ENCODE measurements at places on chromosomes 4 and X. TPM values are rescaled to one million over a fixed set of nuclear protein-coding genes. Genes with fewer than 3 reads are reported as not detected.

GRCh38 chr4:54945838-54946237 is 179.6 kb downstream of the KDR start:
- no peaks in the 10 kb centered on the region for H3K27me3 ChIP-seq
- peaks cover 5% of the 10 kb centered on the region for H3K4me1 ChIP-seq
- DNase-seq, result no peak
- no peak overlapping the region for H3K27ac ChIP-seq
- H3K36me3 ChIP-seq, result no peaks in the 10 kb centered on the region

The SHISA3 gene
- total RNA-seq, result 3.3 TPM

- H3K4me3 ChIP-seq, result no peak overlapping the region
- no peaks in the 10 kb centered on the region for H3K27me3 ChIP-seq
- peaks cover 3% of the 10 kb centered on the region for H3K36me3 ChIP-seq
- no peaks in the 10 kb centered on the region for H3K4me1 ChIP-seq
- no peak for DNase-seq
Observed at GRCh38 chr4:94370533-94371254, 28.1 kb upstream of the HPGDS start.

The RHOXF2B gene
- not detected for total RNA-seq

- H3K4me3 ChIP-seq, result no peak overlapping the region
- no peaks in the 10 kb centered on the region for H3K4me1 ChIP-seq
- H3K27ac ChIP-seq, result no peak overlapping the region
- H3K27me3 ChIP-seq, result no peaks in the 10 kb centered on the region
- no peak for DNase-seq
- no peaks in the 10 kb centered on the region for H3K36me3 ChIP-seq
Observed at GRCh38 chr4:102449751-102450352, 51.3 kb upstream of the NFKB1 start.

GRCh38 chrX:151754047-151754429 is 19.5 kb downstream of the CNGA2 start:
- peaks cover 24% of the 10 kb centered on the region for H3K4me1 ChIP-seq
- H3K36me3 ChIP-seq, result no peaks in the 10 kb centered on the region
- no peak overlapping the region for H3K4me3 ChIP-seq
- no peak for DNase-seq

The BRS3 gene
- not detected for total RNA-seq

The WDR17 gene
- 2.7 TPM for total RNA-seq

DNA sequence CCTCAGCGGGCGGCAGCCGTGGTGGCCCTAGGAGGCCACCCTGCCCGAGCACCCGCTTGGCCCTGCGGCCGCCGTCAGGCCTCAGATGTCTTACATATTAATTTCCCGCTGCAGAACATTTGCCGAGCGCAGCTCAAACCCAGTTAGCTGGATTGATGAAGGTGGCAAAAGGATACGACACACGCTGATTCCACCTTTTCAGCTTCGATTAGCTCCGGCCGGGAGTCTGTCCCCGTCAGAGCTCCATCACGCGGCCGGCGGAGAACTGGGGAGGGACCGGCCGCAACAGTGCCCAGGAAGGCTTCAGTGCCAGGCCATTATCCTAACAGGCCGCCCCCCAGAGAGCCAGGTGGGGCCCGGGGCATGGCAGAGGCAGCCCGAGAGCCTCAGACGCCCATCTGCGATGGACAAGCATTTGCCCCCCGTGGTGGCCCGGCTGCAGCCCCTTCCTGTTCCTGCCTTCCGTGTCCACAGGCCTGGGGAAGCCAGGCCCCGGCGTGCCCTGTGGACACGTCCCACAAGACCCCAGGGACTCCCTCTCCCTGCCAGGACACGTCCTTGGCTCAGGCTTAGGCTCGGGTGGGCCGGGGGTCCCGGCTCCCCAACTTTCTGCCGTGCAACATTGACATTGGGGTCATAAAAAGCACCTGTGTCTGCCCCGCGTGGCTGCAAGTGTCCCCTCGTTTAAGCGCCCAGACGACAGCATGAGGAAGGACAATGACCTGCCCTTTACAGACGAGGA is 133.8 kb upstream of the NKX1-1 start:
- peaks cover 5% of the 10 kb centered on the region for H3K27me3 ChIP-seq
- DNase-seq, result no peak
- no peak overlapping the region for H3K4me3 ChIP-seq
- H3K4me1 ChIP-seq, result no peaks in the 10 kb centered on the region

- peak overlapping the region; percentile 91 for H3K27ac ChIP-seq
- no peaks in the 10 kb centered on the region for H3K36me3 ChIP-seq
- H3K4me1 ChIP-seq, result peaks cover 23% of the 10 kb centered on the region
- peak overlapping the region; percentile 77 for H3K4me3 ChIP-seq
Observed at GRCh38 chr4:7103031-7103606, 35.3 kb upstream of the GRPEL1 start.

- H3K4me1 ChIP-seq, result peaks cover 20% of the 10 kb centered on the region
- peaks cover 29% of the 10 kb centered on the region for H3K36me3 ChIP-seq
- DNase-seq, result no peak
- no peaks in the 10 kb centered on the region for H3K27me3 ChIP-seq
Observed at GRCh38 chr4:151489462-151490203, 80.7 kb downstream of the FHIP1A start.

GRCh38 chr4:7140692-7141069 is 51.7 kb upstream of the SORCS2 start:
- H3K27me3 ChIP-seq, result peaks cover 4% of the 10 kb centered on the region
- no peak for DNase-seq
- H3K27ac ChIP-seq, result no peak overlapping the region
- H3K4me3 ChIP-seq, result no peak overlapping the region
- H3K36me3 ChIP-seq, result no peaks in the 10 kb centered on the region

The TEX11 gene
- total RNA-seq, result not detected

GRCh38 chrX:45709381-45709780 is 508.7 kb upstream of the DIPK2B start:
- no peak overlapping the region for H3K4me3 ChIP-seq
- peaks cover 4% of the 10 kb centered on the region for H3K4me1 ChIP-seq
- H3K36me3 ChIP-seq, result no peaks in the 10 kb centered on the region
- DNase-seq, result no peak
- H3K27me3 ChIP-seq, result no peaks in the 10 kb centered on the region
- no peak overlapping the region for H3K27ac ChIP-seq

DNA sequence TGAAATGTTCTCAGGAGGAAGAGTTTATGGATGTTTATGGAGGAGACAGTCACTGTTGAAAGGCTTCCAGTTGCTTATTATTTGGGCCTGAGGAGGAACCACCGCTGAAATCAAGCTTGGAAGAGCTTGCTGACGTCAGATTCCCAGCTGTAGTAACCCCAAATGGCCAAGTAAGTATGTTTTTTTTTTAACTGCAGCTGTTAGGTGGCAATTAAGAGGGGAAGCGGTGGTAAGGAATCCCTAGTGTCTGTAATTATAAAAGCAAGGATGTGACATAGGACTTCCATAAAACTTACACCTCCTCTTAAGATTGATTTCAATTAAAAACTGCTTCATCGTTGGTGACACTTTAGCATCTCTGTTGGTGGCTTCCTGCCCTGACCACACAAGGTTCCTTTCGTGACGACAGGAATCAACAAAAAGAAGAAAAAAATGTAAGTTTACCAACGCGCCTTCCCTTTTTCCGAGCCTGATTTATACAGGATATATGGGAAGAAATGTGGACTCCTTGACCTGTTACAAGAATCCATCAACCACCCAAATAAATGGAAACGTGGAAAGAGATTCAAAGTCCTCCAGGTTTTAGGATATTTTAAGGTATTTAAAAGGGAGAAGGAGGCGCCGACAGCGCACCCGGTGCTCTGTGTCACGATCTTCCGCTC is 884 bp downstream of the RELL1 start:
- peaks cover 20% of the 10 kb centered on the region for H3K27me3 ChIP-seq
- H3K4me1 ChIP-seq, result peaks cover 14% of the 10 kb centered on the region
- peak overlapping the region; percentile 50 for H3K27ac ChIP-seq
- peak overlapping the region; percentile 73 for H3K4me3 ChIP-seq
- no peaks in the 10 kb centered on the region for H3K36me3 ChIP-seq

DNA sequence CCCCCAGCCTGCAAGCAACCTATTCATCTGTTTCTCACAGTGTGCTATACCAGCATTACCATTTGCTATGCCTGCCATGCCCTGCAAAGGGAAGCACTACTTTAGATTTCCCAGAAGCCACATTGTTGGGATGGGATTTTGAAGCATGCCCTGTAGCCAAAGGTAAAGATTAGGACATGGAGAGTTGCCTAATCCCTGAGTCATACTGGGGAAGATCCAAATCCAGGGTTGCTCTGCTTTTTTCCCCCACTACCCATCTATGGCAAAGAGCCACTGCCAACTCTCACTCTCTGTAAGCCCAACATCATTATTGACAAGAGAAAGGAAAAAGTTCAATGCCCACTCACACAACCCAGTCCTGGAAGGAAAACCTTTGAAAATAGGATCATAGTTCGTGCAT is 36.7 kb upstream of the TMEM164 start:
- no peak overlapping the region for H3K4me3 ChIP-seq
- H3K27ac ChIP-seq, result no peak overlapping the region
- no peaks in the 10 kb centered on the region for H3K4me1 ChIP-seq

- no peaks in the 10 kb centered on the region for H3K4me1 ChIP-seq
- H3K27ac ChIP-seq, result no peak overlapping the region
- H3K27me3 ChIP-seq, result peaks cover 4% of the 10 kb centered on the region
- no peak overlapping the region for H3K4me3 ChIP-seq
- no peaks in the 10 kb centered on the region for H3K36me3 ChIP-seq
- no peak for DNase-seq
Observed at GRCh38 chrX:9117851-9118250, 83.9 kb upstream of the FAM9B start.

DNA sequence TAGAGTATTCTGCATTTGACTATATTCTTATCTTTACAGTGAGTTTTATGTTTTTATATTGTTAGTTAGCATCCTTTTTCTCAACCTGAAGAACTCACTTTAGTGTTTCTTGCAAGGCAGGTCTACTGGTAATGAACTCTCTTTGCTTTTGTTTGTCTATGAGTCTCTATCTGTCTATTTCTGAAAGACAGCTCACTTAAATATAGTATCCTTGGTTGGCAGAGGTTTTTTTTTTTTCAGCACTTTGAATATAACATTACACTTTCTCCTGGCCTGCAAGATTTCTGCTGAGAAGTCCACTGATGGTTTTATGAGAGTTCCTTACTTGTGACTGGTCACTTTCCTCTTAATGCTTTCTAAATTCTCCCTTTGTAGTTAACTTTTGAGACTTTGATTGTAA is 32.8 kb upstream of the C4orf54 start:
- no peaks in the 10 kb centered on the region for H3K27me3 ChIP-seq
- no peak overlapping the region for H3K27ac ChIP-seq
- DNase-seq, result no peak
- no peaks in the 10 kb centered on the region for H3K4me1 ChIP-seq
- no peaks in the 10 kb centered on the region for H3K36me3 ChIP-seq

- DNase-seq, result no peak
- no peak overlapping the region for H3K27ac ChIP-seq
- H3K4me3 ChIP-seq, result no peak overlapping the region
- H3K4me1 ChIP-seq, result no peaks in the 10 kb centered on the region
- no peaks in the 10 kb centered on the region for H3K36me3 ChIP-seq
Observed at GRCh38 chr4:62449538-62449937, 1249.4 kb downstream of the ADGRL3 start.

DNA sequence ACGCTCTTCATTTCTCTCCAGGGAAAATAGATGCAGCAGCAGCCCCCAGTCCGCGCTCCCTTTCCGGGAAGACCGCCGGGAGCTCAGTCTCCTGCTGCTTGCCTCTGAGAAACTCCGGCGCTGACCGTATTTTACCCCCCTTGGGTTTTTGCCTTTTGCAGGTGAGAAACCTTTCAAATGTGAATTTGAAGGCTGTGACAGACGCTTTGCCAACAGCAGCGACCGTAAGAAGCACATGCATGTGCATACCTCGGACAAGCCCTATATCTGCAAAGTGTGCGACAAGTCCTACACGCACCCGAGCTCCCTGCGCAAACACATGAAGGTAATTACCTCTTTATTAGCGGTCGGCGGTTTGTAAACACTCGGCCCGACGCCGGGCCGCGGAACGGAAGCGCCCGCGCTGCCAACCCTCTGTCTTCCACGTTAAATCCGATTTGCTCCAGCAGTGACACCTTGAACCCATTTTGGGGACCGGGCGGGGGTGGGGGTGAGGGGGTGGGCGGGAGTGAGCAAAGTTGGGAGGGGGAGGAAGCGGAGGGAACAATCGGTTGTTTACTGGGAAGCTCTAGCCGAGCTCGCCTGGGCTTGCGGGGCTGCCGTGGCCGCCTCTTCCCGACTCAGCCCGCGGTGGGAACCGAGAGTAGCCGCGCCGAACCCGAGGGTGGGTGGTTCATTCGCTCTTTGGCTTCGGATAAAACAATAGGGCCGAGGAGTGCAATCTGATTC is 3.0 kb downstream of the ZIC3 start:
- H3K27me3 ChIP-seq, result peaks cover 94% of the 10 kb centered on the region
- DNase-seq, result no peak
- H3K4me3 ChIP-seq, result no peak overlapping the region
- peaks cover 9% of the 10 kb centered on the region for H3K4me1 ChIP-seq
- H3K36me3 ChIP-seq, result peaks cover 3% of the 10 kb centered on the region

DNA sequence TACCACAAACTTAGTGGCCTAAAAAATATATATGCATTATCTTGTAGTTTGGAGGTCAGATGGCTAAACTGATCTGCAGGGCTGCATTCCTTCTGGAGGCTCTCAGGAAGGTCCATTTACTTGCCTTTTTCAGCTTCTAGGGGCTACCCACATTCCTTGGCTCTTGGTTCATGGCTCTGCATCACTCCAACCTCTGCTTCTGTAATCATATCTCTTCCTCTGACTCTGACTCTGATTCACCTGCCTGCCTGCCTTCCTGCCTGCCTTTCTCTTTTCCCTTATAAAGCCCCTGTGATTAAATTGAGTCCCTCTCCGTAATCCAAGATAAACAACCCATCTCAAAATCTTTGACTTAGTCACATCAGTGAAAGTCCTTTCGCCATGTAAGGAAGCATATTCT is 25.0 kb upstream of the FRMPD4 start:
- no peak for DNase-seq
- H3K27me3 ChIP-seq, result no peaks in the 10 kb centered on the region
- no peaks in the 10 kb centered on the region for H3K36me3 ChIP-seq
- H3K27ac ChIP-seq, result no peak overlapping the region
- peaks cover 6% of the 10 kb centered on the region for H3K4me1 ChIP-seq
- H3K4me3 ChIP-seq, result no peak overlapping the region

- H3K4me1 ChIP-seq, result no peaks in the 10 kb centered on the region
- no peak overlapping the region for H3K4me3 ChIP-seq
- H3K36me3 ChIP-seq, result no peaks in the 10 kb centered on the region
- H3K27ac ChIP-seq, result no peak overlapping the region
Observed at GRCh38 chrX:9378980-9379696, 85.7 kb upstream of the TBL1X start.

GRCh38 chr4:3322059-3322550 is 29.3 kb downstream of the RGS12 start:
- H3K4me1 ChIP-seq, result peaks cover 8% of the 10 kb centered on the region
- peak; percentile 17 for DNase-seq
- H3K4me3 ChIP-seq, result no peak overlapping the region
- H3K27me3 ChIP-seq, result no peaks in the 10 kb centered on the region
- peak overlapping the region; percentile 51 for H3K27ac ChIP-seq

GRCh38 chr4:165364452-165365080 is 14.2 kb upstream of the CPE start:
- DNase-seq, result no peak
- no peaks in the 10 kb centered on the region for H3K27me3 ChIP-seq

DNA sequence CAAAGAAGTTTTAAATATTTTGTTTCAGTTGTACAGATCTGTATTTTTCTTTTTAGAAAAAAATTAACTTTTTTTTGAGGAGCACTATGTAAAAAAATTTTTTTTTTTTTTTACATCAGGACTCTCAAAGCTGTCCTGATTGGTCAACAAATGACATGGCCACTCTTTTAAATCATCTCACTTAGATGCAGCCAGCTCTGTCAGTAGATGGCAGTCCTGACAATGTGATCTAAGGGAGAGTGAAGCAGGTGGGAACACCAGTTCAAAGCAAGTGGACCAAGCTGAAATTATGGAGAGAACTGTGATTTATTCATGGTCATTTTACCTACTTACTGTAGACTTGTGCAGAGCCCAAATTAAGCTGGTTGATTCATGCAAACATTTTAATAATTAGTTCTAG is 174.7 kb upstream of the GPRIN3 start:
- H3K27ac ChIP-seq, result no peak overlapping the region
- no peaks in the 10 kb centered on the region for H3K27me3 ChIP-seq
- no peak for DNase-seq
- no peaks in the 10 kb centered on the region for H3K36me3 ChIP-seq
- H3K4me1 ChIP-seq, result no peaks in the 10 kb centered on the region
